ENCODE measurements at places on chromosomes 2 and 18.

DNA sequence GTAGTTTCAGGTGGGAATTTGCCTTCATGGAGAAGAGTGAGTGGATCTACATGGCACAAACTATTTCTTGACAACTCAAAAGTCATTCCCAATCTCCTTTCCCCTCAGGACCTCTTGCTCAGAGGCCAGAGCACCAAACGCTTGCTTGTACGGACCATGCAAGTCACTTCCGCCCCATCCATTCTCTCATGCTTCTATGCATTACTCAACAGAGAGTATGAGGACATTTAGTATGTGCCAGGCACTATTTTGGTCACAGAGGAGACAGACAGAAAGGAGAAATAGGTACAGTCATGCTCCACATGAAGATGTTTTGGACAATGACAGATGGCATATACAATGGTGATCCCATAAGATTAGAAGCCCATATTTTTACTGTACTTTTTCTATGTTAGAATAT is 117.5 kb downstream of the ACTR3 start:
- no peak for DNase-seq

- DNase-seq: no peak
Measured at GRCh38 chr2:161994761-161995520, 79.1 kb downstream of the DPP4 start.

GRCh38 chr18:62832282-62832681 is 116.9 kb downstream of the PHLPP1 start:
- no peak for DNase-seq

- no peak for DNase-seq
Measured at GRCh38 chr2:175889701-175890302, 112.3 kb downstream of the LNPK start.

DNA sequence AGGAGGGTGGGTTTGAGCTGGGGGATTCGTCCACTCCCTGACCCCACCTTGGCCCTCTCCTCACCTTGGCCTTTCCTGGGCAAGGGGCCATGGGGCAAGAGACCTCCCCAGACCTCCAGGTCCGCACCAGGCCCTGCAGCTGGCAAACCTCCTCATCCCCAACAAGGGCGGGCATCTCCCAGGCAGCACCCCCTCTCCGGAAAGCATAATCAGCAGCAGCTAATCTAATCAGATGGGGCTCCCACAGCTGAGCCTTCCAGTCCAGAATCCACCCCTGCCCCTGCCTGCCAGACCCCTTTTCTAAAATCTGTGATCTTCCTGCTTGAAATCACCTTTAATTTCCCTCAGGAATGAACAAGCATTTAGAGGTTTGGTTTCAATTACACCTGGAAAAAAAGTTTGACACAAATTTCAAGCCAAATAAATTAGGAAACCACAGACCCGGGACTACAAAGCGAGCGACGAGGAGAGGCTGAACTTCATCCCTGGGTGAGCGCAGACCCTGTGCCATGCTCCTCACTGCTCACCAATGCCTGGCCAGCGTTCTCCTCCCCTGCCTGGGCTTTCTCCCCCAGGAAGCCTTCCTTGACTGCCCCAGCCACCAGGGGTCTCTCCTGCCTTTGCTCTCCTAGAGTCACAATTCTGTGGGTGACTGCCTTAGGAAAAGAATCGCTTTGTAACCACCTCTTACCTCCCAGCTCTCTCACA is 143.0 kb upstream of the MYCN start:
- no peak for DNase-seq

DNA sequence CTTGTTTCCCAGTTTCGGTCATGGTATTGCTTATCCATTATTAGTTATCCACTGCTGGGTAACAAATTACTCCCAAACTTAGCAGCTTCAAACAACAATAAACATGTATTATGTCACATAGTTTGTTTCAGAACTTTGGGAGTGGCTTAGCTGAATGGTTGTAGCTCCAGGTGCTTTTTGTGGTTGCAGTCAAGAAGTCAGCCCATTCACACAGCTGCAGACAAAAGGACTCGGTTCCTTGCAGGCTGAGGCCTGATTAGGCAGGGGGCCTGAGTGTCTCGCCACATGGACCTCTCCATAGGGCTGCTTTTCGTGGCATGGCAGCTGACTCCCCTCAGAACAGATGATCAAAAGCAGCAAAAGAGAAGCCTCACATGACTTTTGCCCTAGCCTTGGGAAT is 58.2 kb upstream of the ITGA4 start:
- DNase-seq: no peak

DNA sequence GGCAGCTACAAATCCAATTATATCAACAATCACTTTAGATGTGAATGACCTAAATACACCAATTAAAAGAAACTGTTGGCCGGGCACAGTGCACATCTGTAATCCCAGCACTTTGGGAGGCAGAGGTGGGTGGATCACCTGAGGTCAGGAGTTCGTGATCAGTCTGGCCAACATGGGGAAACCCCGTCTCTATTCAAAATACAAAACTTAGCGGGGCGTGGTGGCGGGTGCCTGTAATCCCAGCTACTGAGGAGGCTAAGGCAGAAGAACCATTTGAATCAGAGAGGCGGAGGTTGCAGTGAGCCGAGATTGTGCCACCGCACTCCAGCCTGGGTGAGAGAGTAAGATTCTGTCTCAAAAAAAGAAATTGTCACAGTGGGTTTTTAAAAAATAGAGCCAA is 49.5 kb downstream of the ATL2 start:
- DNase-seq: no peak

DNA sequence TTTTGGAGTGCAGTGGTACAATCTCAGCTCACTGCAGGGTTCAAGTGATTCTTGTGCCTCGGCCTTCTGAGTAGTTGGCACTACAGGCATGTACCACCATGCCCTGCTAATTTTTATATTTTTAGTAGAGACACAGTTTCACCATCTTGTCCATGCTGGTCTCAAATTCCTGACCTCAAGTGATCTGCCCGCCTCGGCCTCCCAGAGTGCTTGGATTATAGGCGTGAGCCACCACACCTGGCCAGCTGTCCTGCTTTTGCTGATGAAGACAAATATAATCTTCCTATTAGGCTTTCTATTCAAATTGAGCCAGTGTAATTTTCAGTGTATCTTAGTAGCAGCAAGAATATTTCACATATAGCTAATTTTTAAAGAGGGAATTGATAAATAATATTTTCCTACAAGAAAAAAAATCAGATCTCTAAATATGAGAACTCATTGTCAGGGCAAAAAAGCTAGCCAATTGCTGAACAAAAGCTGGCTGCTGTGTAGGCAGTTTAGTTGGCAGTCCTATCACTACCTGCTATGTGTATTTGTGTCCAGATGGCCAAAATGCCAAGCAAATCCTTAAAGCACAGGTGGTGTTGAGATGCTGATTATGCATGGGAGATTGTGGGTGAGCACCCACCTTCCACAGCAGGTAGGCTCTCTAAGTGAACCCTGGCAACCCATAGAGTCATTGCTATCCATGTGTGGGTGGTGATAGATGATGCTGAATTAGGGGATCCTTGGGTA is 60.8 kb upstream of the STAM2 start:
- no peak for DNase-seq

- DNase-seq: no peak
Measured at GRCh38 chr2:106990297-106990696, 104.3 kb upstream of the ST6GAL2 start.

DNA sequence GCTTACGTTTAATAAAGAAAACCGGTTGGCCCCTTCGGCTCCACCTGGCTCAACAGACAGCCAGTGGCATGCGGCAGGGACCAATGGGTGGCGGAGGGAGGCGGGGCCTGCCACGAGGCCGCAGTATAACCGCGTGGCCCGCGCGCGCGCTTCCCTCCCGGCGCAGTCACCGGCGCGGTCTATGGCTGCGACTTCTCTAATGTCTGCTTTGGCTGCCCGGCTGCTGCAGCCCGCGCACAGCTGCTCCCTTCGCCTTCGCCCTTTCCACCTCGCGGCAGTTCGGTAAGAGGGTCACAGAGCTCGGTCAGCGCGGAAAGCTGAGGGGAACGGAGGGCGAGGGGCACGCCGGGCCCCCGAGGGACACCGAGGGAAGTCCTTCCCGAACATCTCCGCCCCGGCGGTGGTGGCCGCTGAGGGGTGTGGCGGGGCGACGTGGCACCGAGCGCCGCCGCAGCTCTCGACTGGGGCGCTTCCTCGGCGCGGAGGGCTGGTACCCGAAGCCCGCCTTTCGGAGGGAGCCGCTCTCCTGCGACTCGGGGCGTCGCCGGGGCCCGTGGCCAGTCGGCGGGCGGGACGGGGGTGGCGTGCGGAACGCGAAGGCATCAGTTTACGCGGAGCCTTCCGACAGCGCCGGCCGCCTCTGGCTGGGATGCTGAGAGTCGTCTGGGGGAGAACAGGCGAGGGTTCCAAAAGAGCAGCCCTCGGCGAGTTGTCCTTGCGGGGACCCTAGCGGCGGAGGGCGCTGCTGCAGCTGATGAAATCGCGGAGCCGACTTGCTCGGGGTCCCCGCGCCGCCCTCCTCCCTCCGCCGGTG is at the start of gene MTHFD2:
MTHFD2 (plus strand) TSS at position 155 of the 814 bp plus-strand sequence; CDS start at position 182, 27 bp downstream.
- DNase-seq: peak; percentile 88

- DNase-seq: no peak
Measured at GRCh38 chr2:236915186-236915585, 170.5 kb upstream of the COPS8 start.

DNA sequence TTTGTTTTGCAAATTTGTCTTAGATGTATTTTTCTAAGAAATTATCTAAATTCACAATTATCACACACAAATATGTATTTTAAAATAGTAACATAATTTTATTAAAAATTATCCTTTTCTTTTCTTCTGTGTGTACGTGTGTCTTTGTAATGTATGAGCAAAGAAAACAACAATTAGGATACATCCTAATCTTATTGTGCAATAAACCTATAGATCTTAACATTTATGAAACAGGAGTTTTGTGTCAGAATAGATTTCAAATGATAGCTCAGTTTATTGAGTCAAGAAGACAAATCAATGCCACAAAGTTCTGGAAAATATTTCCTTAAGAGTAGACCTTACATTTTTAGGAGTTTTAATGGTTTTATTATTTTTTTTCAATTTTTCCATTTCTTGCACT is 212.2 kb downstream of the KCNJ3 start:
- no peak for DNase-seq

- DNase-seq: no peak
Measured at GRCh38 chr2:27018142-27018541, 14.6 kb upstream of the TMEM214 start.

DNA sequence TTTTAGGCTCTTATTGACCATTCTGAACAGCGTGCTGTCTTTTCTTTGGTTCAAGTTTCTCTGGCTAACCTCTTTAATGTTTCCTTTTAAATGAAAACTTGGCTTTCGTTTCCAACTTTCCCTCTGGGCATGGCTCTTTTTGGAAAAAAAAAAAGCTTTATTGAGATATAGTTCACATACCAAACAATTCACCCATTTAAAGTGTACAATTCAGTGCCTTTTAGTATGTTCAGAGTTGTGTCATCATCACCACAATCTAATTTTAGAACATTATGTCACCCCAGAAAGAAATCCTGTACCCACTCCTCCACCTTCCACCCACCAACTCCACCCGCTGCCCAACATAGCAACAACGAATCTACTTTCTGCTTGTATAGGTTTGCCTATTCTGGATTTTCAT is 322.4 kb downstream of the ADCYAP1 start:
- DNase-seq: no peak

DNA sequence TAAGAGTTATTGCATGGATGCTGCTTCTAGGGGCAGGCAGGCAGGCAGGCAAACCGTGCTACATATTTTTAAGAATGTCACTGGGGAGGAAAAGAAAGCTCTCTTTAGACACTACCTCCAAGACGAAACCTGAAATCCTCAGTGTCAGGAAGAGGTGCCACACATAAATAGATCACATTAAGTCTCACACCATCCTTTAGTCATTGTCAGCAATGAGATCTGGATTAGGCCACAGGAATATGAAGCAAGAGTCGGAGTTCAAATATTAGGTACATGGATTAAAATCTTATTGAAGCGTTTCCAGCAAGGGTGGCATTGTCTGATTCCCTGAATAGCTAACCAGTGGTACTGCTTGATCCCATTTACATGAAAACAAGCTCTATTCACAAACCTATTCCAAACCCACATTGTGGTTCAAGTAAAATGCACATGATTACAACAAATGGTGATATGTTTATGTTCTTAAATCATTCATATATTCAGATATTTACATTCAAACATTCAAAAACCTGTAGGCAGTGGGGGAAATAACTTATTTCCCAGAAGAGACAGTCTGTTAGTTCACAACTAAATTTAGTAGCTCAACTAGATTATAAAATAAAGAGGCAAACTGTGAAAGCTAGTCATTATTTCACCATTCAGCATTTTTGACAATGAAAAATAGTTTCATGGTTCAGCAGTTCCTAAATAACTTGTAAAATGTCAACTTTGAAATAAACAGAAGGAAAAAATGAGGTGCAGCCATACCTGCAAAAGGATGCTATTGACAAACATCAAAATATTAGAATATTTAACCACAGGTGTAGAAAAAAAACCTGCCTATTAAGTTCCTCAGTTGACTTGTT is 195.4 kb upstream of the SIX3 start:
- DNase-seq: no peak

DNA sequence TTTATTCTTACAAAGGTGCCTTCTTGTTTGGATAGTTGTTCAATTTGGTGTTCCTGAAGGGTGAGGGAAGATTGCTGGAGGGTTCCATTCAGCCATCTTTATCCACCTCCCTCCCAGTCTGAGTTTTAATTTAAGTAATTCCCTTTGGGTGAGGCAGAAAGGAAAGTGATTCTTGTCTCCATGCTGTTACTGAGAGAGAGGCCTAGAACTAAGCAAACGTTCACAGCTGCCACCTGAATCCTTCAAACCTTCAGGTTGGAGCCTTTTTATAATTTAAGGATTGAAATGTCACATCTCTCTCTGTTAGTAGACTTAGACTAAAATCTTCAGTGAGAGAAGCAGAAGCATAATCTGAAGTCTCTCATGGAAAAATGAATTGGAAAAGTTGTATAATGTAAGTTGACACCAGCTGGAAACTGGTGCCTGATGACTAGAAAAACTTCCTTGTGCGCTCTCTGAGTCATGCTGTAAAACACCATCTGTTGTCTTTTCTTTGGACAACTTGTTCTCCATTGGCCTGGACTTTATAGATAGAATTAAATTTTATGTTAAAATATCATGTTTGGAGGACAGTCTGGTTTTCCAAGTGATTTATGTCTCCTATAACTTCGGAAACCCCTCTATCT is 14.6 kb downstream of the STRADB start:
- no peak for DNase-seq
